ENCODE measurements at places on chromosomes 16 and 17. TPM values are rescaled to one million over a fixed set of nuclear protein-coding genes. Genes with fewer than 3 reads are reported as not detected.

WBP2 gene
- 26.8 TPM for total RNA-seq

PPL gene
- total RNA-seq = 40.3 TPM

ABCA5 gene
- total RNA-seq = 62.8 TPM

MT1G gene
- total RNA-seq = not detected

CPSF4L gene
- not detected for total RNA-seq

Measured in hair follicle dermal papilla cell (primary cell).